ENCODE measurements at places on chromosomes 5 and 9.

- DNase-seq, result no peak
These were observed 76.6 kb upstream of the MAST4 start for GRCh38 chr5:66519626-66520025.

GRCh38 chr5:96626956-96627355, 35.2 kb upstream of the CAST start:
- no peak for DNase-seq

GRCh38 chr5:147669169-147669869, 113.2 kb downstream of the JAKMIP2 start:
- DNase-seq, result no peak

DNA sequence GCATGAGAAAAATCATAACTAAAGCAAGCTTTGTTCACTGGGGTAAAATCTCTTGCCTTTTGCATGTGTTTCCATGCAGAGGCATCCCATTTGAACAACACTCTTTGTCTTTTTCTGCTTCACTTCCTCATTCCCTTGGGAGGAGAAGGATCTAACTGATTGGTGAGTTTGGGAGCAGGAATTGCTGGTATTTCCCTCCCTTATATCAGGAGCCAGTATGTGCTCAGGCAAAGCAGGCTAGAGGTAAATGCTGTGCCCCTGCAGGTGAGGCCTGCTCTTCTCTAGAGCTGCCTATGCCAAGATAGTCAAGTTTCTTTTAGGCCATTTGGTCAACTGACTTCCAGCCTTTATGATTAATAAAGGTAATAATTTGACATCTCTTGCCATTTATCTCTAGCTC, 179.9 kb downstream of the COX7C start:
- no peak for DNase-seq

- DNase-seq, result no peak
These were observed 39.4 kb downstream of the LURAP1L start for GRCh38 chr9:12813960-12814876.

- DNase-seq, result no peak
These were observed 201.4 kb downstream of the ZNF462 start for GRCh38 chr9:107064378-107064777.

- no peak for DNase-seq
These were observed 122.0 kb downstream of the NIPBL start for GRCh38 chr5:36998578-36998977.

GRCh38 chr5:165227515-165227914, 1722.1 kb downstream of the MAT2B start:
- DNase-seq, result no peak

DNA sequence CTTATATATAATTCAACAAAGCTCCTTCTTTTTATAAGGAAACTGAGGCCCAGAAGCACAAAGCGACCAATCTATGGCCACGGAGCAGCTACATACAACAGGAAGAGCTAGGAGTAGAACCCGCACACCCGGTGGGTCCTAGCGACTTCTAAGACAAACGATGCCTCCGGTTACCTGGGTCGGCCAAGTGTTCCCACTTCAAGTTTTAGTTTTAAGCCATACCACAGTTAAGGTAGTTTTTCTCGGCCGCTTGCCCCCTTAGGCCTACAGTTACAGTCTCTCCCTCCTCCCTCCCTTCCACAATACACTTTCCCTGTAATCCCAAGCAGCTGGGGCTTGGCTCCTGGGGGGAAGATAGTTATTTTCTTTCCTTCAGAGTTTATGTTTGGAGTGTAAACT, 533 bp downstream of the SREK1IP1 start:
- DNase-seq, result no peak

DNA sequence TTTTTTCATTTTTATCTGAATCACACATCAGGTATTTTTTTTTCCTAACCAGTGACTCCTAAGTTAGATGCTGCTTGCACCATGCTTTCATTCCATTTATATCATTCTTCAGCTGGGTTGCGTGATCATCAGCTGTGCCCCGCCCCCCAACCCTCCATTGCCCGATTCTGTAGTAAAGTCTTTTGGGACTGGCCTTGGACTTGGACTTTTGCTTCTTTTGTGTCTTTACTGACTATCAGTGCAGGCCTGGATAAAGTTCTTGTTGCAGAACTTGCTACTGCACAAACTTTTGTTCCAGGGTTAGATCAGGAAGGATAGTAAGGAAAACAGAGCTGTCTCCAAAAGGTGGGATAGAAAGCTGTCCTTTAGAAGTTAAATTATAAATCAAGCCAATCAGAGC, 38.5 kb downstream of the SLC22A5 start:
- DNase-seq, result no peak

- DNase-seq, result no peak
These were observed 50.8 kb upstream of the GLRX start for GRCh38 chr5:95873351-95873750.

DNA sequence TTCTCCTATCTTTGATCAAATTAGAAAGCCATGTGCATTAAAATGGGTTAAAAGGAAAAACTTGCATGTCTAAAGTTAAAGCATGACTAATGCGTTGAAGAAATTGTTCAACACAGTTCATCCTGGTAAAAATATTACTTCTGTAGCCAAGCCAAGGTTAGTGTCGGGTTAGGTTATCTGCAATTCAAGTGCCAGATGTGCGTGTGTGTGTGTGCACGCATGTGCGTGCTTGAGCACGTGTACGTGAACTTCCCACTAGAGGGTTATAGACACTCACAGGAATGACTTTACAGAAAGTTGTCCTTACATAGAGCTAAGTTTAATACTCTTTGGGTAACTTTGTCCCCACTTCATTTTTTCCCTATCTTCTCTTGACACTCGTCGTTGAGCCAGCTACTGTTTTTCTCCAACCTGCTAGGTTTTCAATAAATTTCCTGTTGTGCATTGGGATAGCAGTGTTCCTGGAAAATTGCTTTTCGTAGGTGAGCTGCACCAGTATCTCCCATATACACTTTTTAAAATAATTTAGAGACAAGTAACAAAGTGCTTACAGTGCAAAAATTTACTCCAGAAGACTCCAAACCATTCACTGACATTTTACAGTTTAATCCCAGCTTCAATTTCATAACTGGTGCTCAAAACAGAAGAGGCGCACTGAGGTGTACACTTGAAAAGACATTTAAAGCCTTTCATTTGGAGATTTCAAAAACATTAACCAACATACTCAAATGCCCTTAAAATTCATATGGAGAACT, 353.8 kb downstream of the NFIB start:
- no peak for DNase-seq

Measured in stimulated activated CD8-positive, alpha-beta memory T cell treated with anti-CD3 and anti-CD28 coated beads, Interleukin-15, amount 100 ng/mL, for 24 hours (primary cell).